Breast epithelium (tissue), 4 donors: ENCODE measurements at places on chromosomes 4 and X.

GRCh38 chrX:2989565-2989964 is 16.8 kb upstream of the ARSH start:
- no peak for DNase-seq

GRCh38 chrX:155632431-155633100 is 19.8 kb upstream of the TMLHE start:
- DNase-seq = no peak

DNA sequence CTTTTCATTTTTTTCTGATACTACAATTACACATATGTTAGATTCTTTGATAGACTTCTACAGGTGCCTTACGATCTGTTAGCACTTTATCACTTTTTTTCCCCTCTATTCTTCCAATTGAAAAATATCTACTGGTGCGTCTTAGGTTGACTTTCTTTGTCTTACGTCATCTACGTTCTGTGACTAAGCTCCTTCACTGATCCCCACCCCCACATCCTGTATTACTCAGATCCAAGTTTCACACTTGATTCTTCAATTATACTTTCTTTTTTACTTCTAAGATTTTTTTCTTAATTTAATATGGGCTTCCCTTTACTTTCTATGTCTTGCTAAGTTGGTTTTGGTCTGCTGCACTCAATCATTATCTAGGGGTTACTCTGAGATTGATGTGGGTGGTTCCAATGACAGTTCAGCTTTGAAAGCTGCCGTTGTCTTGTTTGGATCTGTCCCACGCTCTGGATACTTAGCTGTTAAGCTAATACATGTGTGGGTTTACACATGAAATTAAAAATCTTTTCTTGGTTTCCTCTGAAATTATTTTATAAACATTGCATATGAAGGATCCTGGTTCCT is 1321.1 kb downstream of the RAPGEF2 start:
- DNase-seq = no peak

- no peak for DNase-seq
Measured at GRCh38 chr4:120616-121015, 3.7 kb upstream of the ZNF718 start.

GRCh38 chr4:150515135-150515534 is 66.8 kb upstream of the MAB21L2 start:
- DNase-seq = no peak

- DNase-seq = no peak
Measured at GRCh38 chr4:52687696-52688095, 28.6 kb upstream of the USP46 start.

DNA sequence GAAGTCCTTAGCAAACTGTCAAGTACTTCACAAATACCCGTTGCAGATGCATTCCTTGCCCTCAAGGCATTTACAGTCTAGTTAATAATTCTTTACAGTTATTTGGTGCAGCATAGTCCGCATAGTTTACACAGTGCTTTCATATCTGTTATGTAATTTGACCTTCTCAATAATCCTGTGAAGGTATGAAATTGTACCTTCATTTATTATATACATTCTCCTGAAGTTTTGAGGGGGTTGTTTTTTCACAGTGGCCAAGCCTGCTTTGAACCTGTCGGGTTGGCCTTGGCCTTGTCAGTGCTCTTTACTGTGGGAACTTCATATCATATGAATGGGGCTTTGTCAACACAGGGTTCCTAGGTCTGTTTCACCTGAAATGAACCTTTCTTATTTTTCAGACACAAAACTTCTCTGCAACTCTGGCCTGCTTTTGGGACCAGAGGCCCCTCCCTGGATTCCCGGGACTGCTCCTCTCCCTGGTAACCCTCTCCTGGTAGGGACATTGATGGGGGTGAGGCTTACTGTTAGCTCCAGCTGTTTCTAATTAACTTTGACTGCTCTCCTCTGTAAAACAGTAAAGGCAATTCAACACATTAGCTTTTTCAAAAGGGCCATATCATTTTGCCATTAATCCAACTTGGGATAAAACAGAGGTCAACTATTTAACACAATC is 9.1 kb downstream of the IGFBP7 start:
- no peak for DNase-seq

DNA sequence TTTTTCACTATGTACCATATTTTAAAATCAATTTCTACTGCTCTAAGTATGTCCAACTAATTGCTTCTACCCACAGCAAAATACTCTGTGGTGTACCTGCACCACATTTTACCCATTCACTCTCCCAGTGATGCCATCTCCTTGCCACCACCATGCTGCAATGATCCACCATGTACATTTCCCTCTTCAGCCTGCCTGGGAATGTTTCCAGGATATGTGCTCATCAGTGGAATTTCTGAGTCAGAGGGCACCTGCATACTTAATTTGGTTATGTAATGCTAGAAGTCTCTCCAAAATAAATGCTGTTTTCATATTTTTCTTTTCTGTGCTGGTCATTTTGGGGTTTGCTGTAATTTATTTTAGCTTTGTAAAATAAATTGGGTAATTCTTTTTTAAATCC is 33.2 kb upstream of the OCIAD2 start:
- no peak for DNase-seq

DNA sequence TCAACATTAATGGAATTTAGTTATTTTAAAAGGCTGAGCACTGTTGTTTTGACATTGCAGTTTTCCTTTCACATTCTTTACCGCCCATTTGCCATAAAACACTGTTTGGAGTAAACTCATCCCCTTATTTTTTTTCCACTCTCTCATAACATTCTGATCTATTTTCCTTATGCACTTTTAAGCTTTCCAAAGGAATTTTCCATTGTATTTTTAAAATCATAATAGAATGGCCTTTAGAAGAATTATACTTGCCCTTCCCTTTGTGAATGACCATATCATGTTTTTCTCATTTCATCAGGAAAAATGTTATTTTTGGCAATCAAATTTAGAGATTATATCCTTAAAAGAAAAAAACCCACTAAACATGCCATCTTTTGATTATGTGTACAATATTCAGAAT is 1074.2 kb downstream of the STIM2 start:
- no peak for DNase-seq

- DNase-seq = no peak
Measured at GRCh38 chr4:54497947-54498346, 159.8 kb upstream of the KIT start.

DNA sequence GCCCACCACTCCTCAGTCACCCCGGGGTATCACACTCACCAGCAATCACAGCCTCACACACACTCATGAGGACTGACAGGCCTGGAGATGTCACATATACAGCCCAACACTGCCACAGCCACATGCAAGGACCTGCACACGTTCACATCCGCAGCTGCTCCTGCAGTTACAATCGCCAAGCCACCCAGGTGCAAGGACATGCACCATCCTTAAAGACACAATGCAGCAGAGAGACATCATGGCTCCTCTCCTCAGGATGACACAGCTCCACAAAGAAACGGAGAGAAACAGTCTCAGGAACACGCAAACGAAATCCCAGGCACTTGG is 1.1 kb downstream of the PCSK1N start:
- DNase-seq = no peak

GRCh38 chrX:28901637-28902036 is 314.4 kb downstream of the IL1RAPL1 start:
- DNase-seq = no peak

DNA sequence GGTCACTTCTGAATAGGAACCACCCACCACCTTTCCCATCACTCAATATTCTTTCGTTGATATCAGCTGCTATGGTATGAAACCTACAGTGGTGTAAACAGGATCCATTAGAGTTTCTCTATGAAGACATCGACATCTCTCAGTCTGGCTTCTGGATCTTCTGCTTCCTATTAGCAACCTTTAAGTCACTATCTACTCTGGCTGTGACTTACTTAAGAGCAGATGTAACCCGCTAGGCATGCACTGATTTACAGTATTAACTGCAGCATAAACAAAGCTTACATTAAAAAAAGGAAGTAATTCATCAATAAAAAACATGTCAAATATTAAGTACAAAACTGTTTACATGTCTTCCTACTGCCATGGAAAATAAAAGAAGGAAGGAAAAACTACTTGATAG is 96.4 kb downstream of the ANAPC10 start:
- DNase-seq = no peak

- no peak for DNase-seq
Measured at GRCh38 chrX:79036157-79036880, 91.1 kb downstream of the P2RY10 start.

- DNase-seq = no peak
Measured at GRCh38 chr4:147057611-147058190, 112.0 kb upstream of the TTC29 start.

- DNase-seq = no peak
Measured at GRCh38 chr4:135552131-135552530, 1350.5 kb upstream of the PABPC4L start.

DNA sequence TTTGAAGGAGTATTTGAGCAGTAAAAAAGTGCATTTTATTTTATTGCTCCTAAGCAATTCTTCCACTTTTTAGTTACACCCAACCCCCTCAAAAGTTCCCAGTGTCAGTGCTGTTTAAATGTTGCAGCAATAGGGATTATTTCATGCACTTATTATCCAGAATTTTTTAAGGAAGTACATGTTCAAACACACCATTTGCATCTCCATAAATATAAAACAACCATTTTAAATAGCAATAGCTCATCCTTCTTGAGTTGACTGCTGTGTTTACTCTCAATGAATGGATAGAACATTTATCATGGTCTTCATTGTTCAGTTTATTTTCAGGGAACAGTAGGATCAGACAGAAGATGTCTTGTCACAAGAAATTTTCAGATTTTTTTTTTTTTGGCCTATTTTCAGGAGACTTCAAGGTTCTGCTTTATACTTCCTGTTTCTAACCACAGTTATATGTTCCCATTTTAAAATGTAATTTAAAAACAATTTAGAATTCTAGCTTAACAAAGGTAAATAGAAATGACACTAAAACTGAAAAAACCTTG is 171.9 kb downstream of the TMA16 start:
- no peak for DNase-seq

GRCh38 chr4:6469144-6469543 is 3.3 kb downstream of the PPP2R2C start:
- no peak for DNase-seq

GRCh38 chr4:173506597-173507211 is 23.3 kb downstream of the HAND2 start:
- no peak for DNase-seq

- no peak for DNase-seq
Measured at GRCh38 chr4:129335276-129335675, 239.3 kb downstream of the C4orf33 start.

- DNase-seq = peak; percentile 68
Measured at GRCh38 chrX:68433155-68433980, at the start of gene OPHN1. Gene OPHN1, minus strand, starts transcription at chrX:68433495. Its CDS starts 475 bp downstream, at chrX:68433020.

DNA sequence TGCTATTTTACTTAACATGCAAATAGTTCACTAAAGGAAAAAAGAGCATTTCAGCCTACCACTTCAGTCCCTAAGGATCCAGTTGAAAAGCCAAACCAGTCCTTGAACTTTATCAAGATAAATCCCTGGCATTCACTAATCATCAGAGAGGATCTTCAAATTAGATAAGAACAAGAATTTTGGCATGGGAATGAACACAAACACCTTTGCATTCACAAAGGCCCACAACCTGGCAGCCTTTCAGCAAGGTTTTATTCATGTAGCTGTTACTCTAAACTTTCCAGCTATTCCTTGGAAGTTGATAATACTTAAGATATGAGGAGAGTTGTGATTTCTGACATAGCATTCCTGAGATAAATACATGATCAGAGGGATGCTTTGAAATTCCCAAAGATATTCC is 193.4 kb downstream of the LRBA start:
- DNase-seq = no peak

- no peak for DNase-seq
Measured at GRCh38 chrX:30414144-30414543, 105.0 kb upstream of the NR0B1 start.

DNA sequence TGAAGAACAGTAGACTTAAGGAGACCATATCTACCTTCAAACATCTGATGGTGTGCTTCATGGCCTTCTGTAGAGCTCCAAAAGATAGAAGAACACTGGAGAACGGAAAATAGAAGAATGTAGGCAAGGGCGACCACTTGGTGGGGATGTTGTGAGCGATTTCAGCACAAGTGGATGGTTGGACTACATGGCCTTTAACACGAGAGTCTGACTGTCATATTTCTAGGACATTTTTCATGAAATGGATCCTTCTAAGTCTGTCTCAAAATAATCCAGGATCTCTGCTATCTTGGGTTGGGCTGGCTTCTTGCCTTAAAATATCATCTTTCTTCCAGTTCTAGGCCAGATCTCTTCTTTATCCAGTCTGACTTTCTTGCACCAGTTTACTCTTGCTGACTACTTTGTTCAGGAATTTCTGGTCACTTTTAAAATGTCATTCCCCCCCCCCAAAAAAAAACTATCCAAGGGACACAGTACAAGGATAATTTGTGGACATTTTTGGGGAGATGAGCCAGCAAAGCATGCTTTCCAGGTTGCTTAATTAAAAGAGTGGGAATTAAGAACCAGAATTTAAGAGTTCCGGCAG is 1.2 kb upstream of the MID1IP1 start:
- DNase-seq = no peak

GRCh38 chrX:38407126-38407525 is 54.7 kb downstream of the OTC start:
- no peak for DNase-seq

- DNase-seq = no peak
Measured at GRCh38 chr4:54999003-54999402, 126.4 kb downstream of the KDR start.

- DNase-seq = no peak
Measured at GRCh38 chr4:102696758-102697157, 64.0 kb downstream of the MANBA start.

GRCh38 chr4:154743683-154744340 is at the start of gene LRAT:
Gene LRAT, plus strand, starts transcription at chr4:154744000. Its CDS starts 327 bp downstream, at chr4:154744327.
- DNase-seq = peak; percentile 64

DNA sequence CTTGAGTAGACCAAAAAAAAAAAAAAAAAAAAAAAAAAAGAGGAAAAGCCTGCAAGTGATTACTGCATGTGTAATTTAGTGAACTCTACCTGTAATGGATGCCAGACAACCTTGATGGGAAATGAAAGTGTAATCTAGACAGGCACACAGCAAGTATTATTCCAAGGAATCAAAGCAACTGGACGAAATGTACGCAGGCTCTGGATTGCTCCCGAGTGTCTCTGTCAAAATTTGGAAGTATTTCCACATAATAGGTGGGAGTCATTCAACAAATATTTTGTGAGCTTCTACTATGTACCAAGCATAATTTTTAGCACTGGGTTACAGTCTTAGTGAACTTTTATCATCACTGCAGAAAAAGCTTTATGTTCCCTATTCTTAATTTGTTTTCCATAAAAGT is 64.2 kb downstream of the LIMCH1 start:
- DNase-seq = no peak

GRCh38 chr4:145613566-145614232 is 5.5 kb upstream of the MMAA start:
- DNase-seq = no peak

GRCh38 chrX:49282647-49283011 is 13.0 kb downstream of the PPP1R3F start:
- DNase-seq = no peak
